ENCODE measurements at places on chromosomes 4 and X.
A peak's percentile ranks its signal among the peaks of the same experiment; 100 is the strongest.

- DNase-seq = no peak
Measured at GRCh38 chr4:79757600-79757999, 315.4 kb downstream of the ANTXR2 start.

DNA sequence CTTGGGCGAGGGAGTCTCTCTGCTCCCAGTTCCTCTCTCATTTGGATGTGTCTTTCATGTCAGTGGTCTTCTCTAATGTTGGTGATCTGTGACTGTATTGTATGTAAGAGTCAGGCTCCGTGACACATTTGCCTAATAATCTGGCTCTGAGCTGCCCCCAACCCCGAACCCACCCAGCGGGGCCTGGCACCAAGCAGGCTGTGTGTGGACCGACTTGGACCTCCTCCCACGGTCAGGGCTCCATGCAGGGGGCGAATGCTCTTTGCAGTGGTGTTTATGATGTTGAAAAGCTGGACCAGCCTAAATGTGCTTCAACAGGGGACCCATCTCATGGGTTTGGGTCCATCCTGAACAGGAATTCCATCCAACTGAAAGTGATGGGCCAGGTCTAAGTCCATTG, 47.0 kb upstream of the ADRA2C start:
- DNase-seq = no peak

DNA sequence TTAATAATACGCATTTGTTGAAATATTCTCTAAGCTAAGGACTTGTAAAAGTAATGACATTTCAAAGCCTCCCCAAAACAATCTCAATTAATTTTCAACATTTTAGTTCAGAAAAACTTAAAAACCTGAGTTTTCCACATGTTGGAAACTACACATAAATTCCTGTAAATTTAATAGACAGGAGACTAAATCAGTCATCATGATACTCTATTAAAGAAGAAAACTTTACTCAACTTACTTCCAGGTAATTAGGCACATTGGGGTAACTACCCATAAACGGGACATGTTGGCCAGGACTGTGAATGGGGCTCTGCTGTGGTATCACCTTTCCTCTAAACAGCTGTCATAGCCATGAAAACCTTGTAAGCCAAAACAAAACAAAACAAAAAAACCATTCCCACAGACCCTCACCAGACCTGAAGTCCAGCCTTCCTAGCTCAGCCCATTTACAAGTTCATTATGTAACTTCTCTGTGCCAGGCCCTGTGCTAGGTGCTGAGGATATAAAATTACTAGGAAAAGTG, 96.4 kb upstream of the SMIM10 start:
- DNase-seq = no peak

GRCh38 chr4:179762840-179763239, 2320.6 kb upstream of the AGA start:
- DNase-seq = no peak

- DNase-seq = peak; percentile 16
Measured at GRCh38 chrX:45758319-45758718, 557.6 kb upstream of the DIPK2B start.

- DNase-seq = no peak
Measured at GRCh38 chr4:144463896-144464295, 182.1 kb upstream of the HHIP start.

DNA sequence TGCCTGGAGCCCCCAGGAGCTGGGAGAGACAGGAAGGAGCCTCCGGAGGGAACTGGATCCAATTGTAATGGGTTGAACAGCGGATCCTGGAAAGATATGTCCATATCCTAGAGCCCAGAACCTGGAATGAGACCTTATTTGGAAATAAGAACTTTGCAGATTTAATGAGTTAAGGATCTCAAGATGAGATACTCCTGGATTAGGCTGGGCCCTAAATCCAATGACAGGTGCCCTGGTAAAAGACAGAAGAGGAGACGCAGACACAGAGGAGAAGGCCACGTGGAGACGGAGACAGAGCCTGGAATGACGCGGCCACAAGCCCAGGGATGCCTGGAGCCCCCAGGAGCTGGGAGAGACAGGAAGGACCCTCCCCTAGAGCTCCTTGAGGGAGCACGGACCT, 34.1 kb downstream of the P2RY8 start:
- DNase-seq = no peak

- DNase-seq = no peak
Measured at GRCh38 chr4:16572631-16573030, 325.8 kb downstream of the LDB2 start.

DNA sequence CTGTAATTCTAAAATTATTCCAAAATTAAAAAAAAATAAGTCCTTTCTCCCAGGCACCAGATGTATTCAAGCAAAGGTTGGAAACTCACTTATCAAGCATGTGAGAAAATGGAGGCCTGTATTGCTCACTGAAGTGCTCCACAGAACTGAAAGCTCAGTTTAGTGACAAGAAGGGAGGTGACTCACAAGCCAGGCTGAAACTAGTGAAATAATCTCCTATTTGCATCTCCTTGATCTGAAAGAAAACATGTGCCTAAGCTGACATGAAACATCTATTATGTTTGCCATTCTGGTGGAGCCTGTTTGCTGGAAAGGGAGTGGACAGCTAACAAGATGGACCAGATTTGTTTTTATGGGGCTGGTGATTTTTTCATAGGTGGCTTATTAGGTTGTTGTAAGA, 54.0 kb upstream of the AMELX start:
- no peak for DNase-seq

DNA sequence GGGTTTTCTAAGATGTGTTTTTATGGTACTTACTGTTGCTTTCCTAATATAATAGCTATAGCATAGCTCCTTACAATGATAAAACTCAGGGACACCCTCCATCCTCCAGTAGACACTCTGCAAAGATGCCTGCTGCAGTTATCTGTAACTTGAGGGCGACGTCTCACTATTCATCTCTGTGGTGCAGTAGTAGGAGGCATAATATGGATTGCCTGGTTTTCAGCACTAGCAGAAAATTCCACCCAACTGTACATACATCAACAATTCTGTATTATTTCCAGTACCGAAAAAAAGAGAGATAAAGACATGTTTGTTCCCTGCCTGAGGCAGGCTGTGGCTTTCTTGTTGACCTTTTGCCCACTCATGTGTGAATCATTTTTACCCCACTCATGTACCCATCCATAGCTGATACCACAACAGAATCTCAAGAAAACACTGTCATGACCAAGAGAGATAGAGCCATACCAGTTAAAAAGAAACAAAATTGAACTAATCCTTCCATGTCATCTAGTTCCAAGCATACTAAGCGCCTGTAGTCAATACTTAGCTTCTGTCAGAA, 220.1 kb downstream of the RAB28 start:
- DNase-seq = peak; percentile 18

DNA sequence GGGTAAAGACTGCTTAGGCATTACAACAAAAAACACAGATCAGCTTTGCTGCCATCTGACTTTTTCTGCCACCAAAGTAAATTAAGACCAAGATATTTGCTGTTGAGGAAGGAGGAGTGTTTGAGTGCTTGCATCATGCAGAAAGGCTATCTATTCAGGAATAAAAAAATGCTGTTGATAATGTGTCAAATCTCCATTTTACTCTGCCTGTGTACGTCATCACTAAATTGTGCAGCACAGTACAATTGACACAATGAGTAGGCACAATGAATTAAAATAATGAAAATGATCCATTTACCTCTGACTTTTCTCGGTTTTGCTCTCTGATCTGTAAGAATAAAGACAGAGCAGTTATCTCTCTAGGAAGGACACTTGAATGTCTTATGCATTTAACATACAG, 56.3 kb downstream of the NKX6-1 start:
- DNase-seq = no peak

GRCh38 chr4:186746581-186746980, 22.9 kb upstream of the FAT1 start:
- DNase-seq = no peak

DNA sequence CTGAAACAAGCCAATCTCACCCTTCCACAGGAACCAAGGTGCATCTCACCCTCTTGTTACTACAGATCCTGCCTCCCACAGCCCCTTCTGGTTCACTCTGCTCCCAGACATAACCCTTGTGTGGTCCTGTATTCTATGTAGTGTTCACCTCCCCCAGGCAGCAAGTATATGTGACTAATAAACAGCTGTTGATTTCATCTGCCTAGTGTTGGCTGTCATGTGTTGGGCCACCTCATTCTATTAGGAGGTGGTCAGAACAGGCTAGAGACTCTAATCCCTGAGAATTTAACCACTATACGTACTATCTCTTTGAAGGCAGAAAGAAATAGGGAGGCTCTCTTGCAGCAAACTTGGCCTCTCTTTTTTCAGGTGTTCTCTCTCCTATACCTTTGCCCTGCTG, 134.3 kb upstream of the RPL34 start:
- DNase-seq = no peak

DNA sequence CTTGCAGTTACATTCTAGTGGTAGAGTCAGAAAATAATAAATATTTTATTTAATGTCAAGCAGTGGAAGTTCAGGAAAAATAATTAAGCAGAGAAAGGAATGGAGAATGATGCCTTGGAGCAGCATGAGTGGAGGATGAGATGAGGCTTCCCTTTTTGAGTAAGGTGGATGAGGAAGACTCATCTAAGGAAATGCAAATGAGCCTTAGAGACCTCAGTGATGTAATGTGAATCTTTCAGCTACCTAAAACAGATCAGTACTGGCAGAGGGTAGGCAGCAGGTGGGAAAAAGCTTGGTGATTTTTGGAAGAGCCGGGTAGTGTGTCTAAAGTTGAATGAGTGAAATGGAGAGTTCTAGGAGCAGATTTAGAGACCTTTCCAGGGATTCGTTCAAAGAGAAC, 118.2 kb downstream of the GRID2 start:
- no peak for DNase-seq

DNA sequence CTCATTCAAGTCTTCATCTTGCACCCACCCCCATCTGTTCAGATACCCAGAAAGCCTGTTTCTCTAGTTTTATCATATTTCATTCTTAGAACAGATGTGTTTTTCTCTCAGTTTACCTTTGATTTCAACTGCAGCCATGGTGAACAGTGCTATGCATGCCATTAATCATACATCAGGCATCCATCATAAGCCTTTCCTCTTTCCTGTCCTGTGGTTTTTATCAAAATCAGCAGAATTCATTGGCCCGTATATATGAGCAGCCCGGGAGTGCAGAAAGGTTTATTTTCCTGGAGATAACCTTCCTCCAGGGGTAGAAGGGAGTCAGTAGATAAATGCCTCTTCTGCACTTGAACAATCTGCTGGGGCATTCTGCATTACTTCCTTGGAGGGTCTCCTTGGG, 65.7 kb downstream of the IL21 start:
- no peak for DNase-seq

DNA sequence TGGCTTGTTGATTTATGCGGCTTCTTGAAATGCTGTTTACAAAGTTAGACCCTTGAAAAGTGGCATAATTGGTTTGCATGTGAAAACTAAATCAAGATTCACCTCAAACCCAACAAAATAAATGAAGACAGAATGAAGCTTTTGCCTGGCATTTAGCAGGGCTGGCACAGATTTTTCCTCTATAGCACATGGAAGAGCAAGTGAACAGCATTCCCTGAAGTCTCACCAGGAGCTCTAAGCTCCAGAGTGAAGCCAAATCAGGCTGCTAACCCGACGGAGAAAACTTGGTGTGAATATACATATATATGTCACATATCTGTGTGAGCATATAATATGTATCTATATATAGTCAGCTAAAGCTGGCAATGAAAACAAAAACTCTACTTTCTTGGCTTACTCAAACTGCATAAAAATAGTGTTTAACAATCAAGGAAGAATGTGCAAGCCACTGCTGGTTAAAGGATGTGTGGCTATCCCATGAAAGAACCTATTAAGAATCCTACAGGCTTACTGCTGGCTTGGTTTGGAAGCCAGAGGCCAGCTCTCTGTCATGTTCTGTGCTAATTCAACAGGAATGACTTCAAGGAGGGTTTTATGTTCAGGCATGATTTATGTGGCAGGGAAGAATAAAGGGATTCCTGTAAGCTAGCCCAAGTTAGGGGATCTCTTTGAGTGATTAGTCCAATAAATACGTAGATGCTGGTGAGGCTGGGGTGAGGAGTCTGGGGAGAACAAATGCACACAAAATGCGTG, 69.9 kb downstream of the MFAP3L start:
- no peak for DNase-seq

DNA sequence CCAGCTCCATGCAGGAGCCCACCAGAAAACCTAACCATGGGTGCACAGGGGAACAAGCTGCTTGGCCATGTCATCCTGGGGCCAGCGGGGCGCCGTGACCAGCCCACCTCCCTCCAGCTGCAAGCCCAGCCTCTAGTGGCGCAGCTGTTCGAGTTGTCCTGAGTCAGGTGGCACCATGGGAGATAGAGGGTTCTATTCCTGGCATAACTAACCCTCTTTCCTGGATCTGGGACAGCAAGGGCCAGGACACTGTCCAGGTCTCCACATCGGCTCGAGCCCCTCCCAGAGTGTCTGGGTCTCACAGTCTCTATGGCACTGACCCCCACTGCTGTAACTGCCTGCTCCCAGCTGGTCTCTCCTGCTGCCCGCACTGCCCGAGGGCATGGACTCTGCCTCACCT, 16.7 kb downstream of the ABLIM2 start:
- no peak for DNase-seq

DNA sequence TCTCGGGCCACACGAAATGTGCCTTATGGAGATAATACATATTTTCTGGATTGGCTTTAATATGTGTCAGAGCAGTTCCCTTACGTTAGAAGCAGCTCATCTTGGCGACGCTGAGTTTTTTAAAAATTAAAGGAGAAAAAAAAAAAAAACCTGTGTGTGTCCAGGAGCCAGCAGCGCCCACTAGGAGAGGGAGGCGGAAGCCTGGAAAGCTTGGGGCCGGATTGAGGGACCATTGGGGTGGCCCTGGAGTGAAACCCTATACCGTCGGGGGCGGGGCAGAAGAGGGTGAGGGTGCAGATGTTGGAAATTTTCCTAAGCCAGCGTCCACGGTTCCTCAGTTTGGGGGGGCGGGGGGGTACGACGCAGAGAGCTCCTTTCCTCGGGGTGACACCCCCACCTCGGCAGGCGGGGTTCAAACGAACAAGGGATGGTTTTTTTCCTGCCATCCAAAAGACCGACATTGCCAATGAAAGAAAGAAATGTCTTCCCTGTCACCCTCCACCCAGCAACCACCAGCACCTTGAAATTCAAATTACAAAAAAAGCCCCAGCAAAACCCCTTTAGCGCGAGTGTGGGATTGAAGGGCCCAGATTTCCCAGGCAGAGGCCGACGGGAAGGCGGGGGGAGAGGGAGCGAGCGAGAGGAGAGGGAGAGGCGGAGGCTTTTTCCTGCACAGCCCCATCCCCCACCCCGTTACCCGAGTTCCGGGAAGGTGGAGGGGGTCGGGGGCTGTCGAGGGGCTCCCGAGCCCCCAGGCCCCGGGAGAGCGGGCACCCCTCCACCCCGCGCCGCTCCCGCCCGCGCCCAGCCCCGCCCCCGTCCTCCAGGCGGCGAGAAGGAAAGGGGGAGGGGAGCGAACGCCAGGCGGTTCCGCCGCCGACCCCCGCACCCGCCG, 859 bp downstream of the SMARCA1 start:
- no peak for DNase-seq
